NCI-H2171 treated with DMSO at 0.1 percent for 48 hours (cell line): ENCODE measurements at places on chromosomes 2 and 18.

DNA sequence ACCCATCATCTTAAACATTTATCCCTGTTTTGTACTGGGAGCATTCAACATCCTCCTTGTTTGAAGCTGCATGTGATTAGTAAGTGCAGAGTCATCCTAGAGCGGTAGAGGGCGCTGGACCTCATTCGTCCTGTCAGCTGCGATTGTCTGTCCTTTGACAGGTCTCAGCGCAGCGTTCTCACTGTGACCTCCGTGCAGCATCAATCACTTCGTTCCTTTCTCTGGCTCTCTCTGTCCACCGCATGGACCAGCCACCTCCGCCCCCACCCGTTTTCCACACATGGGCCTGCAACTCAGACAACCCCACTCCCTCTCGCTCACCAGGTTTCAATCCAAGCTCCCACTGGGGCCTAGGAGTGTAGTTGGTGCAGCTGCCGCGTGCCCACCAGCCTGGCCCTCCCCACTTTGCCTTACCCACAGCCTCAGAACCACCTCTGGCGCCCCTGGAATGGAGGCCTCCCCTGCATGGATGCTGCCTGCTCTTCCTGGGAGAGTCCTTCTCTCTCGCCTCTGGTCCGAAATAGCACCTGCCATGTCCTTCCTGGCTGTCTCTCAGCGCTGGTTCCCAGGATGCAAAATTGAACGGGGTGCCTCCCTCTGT lies 90.5 kb downstream of the NDUFA10 start:
- peak; percentile 7 for DNase-seq

GRCh38 chr2:240341064-240341463 lies 94.4 kb upstream of the GPC1 start:
- no peak for DNase-seq

DNA sequence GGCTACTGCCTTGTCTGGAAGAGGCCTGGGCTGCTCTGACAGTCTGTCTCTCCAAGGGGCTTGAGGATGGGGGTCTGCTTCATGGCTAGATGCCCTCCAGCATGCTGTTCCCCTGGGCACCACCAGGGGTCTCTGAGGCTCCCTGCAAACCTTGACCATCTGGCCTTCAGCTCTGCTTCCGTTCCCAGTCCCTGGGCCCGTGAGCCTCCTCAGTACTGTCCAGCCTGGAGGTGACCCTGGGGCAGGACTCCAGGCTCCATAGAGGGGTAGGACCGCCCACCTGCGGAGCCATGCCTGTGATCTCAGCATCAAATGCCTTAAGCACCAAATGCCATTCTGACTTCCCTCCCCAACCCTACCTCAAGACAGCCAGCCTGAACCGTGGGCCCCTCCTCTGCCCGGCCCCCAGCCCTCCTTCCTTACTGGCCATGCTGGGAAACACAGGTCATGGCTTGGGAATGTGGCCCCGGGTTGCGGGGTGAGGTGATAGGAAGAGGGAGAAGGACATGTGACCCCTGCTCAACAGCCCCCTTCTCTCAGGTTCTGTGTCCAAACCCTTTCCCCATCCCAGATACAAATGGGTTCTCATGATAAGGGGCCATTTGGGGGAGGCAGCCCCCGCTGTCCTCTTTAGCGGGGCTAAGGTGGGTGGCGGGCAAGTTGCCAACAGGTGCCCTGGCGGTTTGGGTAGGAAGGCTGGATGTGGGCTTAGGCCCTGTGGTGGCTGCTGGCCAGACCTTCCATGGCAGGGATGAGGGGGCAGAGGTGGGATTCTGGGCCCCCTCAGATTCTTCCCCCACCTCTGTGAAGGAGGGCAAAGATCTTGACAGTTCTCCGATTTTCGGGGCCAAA lies 25.0 kb downstream of the SPEG start:
- no peak for DNase-seq

DNA sequence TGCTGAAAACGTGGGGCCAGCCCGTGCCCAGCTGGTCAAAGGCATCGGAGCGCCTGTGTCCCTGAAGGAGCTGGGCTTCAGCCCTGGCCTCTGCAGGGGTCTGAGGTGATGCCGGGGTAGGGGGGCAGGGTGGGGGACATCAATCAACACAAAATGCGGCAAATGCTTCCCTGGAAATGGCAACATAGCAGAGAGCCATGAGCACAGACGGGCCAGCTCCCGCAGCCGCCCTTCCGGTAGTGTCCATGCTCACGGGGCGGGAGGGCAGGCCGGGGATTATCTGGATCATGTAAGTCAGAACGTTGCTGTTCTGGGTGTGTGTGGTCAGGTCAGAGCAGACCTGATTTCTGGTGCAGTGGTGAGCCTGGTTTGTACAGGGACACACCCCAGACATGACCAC lies 56.5 kb upstream of the TWIST2 start:
- DNase-seq: no peak

DNA sequence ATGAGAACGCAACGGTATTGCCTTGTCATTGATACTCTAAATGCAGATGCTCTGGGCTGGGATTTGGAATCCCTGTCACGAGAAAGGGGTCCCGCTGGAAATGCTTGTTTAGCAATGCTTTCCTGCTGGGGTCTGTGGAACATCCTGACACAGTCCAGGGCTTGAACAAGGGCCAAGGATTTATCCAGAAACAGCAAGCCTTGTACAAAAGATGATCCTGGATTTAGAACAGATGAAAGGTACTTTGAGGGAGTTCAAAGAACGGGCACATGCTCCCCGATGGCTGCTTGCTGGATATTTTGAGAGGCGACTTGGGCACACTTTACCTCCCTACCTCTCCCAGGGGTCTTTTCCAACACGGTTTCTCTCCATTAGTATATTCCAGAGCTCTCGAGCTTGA lies 108.1 kb upstream of the CELF4 start:
- DNase-seq: no peak

GRCh38 chr2:8837795-8838140 lies 355 bp upstream of the KIDINS220 start:
- DNase-seq: peak; percentile 69

DNA sequence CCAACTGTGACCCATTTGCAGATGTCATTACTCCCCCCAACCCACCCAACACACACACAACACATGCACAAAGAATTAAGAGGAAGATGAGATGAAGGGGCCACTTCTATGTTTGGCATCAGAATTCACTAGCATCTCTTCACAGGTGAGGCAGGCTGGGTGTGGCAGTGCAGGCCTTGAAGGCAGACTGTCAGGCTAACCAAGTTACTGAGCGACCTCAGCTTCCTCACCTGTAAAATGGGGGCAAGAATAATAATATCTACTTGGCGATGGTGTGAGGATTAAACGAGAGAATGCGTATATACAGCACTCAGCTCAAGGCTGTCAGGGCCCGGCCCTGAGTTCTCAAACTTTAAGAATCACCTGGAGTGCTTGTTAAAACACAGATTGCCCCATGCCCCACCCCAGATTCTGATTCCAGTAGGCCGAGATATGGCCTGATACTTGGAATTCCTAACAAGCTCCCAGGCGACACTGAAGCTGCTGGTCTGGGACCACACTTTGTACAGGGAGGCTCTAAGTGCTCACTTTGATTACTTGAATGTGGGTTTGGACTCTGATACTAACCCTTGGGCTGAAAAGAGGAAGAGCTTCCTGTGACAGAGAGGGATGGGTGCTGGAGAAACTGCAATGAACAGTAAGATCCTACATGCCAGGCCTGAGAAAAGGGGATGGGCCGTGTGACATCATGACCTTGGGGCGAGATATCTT lies 1.1 kb downstream of the ACTG2 start:
- DNase-seq: no peak
